ENCODE measurements at places on chromosomes 11 and 22.

DNA sequence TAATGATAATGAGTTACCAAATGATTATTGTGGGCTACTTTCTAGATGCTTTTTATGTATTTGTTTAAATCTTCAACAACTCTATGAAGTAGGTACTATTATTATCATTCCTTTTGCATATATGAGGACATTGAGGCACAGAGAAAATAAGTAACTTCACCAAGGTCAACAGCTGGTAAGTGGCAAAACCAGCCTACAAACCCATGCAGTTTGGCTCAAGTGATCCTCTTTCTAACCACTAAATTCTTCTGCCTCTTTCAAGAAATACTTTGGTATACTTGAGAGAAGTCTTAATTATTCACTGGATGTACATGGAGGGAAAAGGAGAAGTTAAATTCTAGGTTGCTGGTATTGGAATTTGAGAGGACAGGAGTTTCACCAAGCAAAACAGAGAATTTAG lies 495.2 kb upstream of the CADM1 start:
- DNase-seq = no peak

- no peak for DNase-seq
These were observed 1.3 kb downstream of the FADD start for GRCh38 chr11:70204466-70204799.

- no peak for DNase-seq
These were observed 189.6 kb upstream of the SYN3 start for GRCh38 chr22:33247758-33248157.

DNA sequence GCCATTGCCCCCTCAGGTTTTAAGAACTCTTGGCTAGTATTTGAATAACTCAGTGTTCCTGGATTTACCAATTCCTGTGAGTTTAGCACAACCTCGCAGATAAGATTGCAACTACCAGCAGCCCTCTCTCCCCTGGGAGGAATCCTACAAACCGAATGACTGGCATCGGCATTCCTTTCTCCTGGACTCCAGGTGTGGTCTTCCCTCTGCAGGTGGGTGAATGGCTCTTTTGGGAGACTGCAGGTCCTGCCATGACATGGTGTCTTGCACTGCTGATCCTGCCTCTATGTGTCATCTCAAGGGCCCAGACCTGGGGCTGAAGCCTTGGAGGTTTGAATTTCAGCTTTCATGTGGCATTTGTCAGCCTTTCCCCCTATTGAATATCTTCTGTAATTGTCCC lies 105.6 kb downstream of the PKNOX2 start:
- no peak for DNase-seq

GRCh38 chr11:129208863-129209262 lies 16.7 kb upstream of the ARHGAP32 start:
- DNase-seq = no peak

DNA sequence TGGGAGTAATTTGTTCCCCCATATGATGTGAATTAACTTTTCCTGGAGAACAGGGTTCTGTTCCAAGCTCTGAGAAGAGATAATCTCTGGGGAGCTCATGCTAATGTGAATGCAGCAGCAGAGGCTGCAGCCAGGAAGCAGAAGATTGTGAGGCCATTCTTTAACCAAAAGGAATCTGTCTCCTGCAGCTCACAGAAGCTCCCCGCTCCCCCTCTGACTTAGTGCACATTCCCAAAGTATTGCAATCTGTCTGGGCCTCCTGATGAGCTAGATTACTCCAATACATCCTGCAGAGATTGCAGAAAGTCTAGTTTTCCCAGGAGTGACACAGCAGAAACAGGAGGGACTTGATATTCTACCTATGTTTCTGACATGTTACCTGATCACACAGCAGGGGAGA lies 420.6 kb upstream of the FAT3 start:
- DNase-seq = peak; percentile 54

GRCh38 chr22:24427500-24428164 lies at the start of gene ADORA2A:
ADORA2A (plus strand) TSS chr22:24427599; CDS start chr22:24433405, 5,806 bp downstream.
- no peak for DNase-seq

DNA sequence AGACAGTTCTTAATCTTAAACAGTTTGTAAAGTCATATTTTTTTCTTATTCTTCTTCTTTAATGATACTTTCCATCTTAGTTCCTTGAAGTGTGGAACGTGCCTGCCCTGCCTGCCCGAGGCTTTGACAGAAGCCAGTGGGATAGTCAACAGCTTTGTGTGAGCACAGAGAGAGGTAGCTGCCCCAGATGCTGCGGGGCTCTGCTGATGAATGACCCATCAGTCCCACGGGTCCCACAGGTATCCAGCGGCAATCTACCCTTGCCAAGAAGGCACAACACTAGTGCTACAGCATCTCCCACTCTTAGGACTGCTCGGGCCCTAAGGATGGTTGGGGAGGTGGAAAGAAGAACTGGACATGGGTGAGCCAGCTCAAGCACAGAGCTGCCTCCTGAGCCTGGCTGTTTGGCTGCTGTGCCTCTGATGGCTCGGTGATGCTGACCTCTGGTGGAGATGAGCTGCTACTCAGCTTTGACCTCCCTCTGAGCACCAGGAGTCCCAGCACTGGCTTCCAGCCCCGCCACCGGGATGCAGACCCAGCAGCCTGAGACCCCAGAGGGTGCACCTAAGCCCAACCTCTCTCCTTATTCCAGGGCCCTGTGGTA lies 11.8 kb upstream of the APLNR start:
- DNase-seq = peak; percentile 90

- peak; percentile 81 for DNase-seq
These were observed 13.8 kb downstream of the TOM1 start for GRCh38 chr22:35313311-35314121.

DNA sequence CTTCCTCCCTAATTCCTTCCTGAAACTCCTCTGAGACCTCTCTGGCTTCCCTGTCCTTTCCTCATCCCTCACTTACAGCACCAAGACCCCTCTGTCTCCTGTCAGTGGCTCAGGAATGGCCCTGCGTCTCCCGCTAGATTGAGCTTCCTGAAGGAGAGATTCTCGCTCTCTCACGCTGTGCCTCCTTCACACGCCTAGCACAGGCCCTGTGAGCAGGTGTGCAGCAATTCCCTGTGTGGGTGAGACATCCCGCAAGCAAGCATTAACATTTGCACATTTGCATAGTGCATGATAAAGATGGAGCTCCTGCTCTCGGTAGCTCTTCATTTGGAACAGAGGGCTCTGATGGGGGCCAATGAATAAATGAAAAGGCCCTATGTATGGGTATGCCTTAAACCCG lies 159.8 kb downstream of the ADAMTS15 start:
- no peak for DNase-seq

DNA sequence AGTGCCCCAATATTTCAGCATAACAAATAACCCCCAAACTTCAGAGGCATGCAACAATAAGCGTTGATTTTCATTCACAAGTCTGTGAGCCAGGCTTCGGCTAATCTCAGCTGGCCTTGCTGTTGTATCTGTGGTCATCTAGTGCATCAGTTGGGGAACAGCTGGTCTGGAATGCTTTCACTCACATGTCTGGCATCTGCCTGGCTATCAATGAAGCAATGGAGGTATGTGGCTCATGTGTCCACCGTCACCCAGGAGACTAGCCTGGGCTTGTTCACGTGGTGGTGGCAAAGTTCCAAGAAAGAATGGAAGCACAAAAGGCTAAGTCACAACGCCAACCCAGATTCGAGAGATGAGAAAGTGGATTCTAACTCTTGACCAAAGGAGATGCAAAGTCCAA lies 304.8 kb upstream of the ISX start:
- DNase-seq = no peak

DNA sequence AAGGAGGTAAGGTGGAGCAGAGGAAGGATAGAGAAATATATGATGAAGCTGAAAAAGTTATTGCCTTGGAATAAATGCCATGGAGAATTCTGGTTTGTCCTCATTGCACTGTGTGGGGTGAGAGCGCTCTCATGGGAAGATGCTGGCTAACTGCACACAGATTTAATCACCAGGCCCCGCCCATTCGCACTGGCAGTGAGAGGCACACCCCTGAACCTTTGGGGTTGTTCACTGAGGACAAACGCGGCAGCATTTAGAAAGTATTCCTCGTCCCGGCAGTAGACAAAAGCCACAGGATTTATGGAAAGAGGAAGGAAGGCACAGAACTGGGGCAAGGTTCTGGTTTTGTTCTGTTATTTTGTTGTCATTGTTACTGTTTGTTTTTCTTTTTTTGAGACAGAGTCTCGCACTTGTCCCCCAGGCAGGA lies 70.2 kb downstream of the MED15 start:
- no peak for DNase-seq

DNA sequence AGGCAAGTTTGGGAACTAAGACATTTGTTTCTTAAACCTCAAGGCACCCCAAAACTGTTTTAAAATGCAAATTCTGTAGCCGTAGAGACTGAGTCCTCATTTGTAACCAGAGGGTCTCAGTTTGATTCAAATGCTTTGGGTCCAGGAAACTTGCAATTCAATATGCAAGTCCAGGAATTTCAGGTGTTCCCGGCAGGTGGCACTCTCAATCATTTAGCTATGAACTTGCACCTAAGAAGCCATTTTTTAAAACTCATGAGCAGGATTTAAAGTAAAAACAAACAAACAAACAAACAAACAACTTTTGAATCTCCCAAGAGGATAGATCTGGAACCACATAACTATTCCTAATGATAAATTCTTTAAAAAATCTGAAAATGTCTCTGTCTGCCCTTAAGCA lies 8.7 kb upstream of the ABTB2 start:
- DNase-seq = no peak

GRCh38 chr22:42814215-42814614 lies 42.9 kb downstream of the ARFGAP3 start:
- DNase-seq = no peak

DNA sequence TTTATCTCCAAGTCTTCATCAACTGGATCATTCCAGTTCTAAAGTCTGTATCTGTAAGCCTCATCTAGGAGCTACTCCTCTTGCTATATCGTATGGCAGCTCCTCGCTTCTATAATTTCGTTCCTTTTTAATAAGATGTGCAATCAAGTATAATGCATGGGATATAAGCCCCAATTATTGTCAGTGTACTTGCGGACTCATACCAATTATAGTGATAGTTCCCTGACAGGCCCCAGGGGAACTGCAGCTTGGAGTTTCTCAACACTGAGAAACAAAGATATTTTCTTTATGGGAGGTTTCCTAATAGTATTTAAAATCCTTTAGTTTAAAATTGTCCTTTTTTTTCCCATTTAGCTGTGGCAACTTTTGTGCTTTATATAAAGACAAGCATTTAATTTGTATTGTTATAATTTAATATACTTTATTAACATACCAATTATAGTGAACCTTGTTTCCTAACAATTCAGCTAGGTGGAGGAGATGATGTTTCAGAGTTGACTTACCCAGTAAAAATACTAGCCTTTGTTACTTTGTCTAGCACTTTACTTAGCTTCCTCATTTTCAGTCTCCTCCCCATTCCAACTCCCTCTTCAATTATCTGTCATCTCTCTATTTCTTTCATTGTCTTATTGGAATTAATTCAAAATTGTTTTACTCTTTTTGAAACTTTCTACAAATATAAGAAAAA lies 25.3 kb upstream of the DDX17 start:
- no peak for DNase-seq

All from GM03348 (cell line).